ENCODE measurements at places on chromosomes 16 and 17.

DNA sequence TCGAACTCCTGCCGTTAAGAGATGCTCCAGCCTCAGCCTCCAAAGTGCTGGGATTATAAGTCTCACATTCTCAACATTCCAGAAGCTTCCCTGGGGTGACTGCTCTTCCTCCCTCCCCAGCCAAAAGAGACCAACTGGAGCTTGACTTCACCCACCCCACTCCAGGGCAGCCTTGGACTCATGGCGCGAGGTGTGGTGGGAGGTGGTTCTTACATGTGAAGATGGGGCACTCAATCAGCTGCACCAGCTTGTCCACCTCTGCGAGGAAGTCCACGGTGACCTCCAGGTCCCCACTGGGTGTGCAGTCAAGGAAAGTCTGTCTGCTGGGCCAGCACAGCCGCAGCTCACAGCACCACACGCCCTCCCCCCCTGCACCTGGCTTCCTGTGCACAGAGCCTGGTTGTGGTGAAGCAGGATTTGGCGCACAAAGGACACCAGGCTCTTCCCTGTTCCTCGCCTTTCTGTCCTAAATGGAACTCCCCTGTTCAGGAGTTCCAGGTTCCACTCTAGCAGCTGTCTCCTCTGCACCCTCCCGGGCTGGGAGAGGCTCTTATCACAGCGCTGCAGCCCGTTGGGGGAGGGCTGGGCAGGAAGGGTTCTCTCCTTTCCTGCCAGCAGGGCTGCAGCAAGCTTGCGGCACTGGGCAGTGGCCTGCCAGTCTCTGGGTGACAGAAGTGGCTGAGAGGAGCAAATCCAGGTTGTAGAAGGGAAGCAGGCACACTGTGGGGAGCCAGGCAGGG lies 9.6 kb upstream of the MTSS2 start:
- no peak for ATAC-seq

- ATAC-seq, result no peak
Observed at GRCh38 chr17:76011951-76012350, 11.3 kb downstream of the CDK3 start.

- ATAC-seq, result no peak
Observed at GRCh38 chr17:36525113-36525512, 9.6 kb downstream of the MYO19 start.

GRCh38 chr17:64449545-64449944 lies 630 bp downstream of the MILR1 start:
- ATAC-seq, result peak; percentile 70

- no peak for ATAC-seq
Observed at GRCh38 chr16:2076072-2076865, 28.5 kb downstream of the TSC2 start.

DNA sequence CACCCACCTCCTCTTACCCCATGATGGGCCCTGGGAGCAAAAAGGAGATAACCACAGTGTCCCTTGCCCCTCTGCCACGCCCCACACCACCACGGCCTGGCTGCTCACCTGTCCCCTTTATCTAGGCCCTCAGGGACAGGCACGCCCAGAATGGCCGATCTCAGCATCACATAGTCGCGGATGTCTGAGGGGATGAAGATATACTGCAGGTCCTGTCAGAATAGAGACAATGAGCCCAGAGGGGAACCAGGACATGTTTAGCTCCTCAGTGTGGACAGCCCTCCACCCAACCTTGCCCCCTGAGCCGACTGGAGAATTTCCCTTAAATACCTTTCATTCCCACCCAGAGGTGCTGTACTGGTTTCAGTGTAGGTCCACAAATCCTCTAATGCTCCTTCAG lies 15.2 kb downstream of the ST6GALNAC2 start:
- ATAC-seq, result no peak

- ATAC-seq, result peak; percentile 14
Observed at GRCh38 chr16:71895679-71896365, 491 bp downstream of the IST1 start.

GRCh38 chr16:89378947-89379771 lies 111.2 kb downstream of the ANKRD11 start:
- ATAC-seq, result no peak

GRCh38 chr16:85412911-85413520 lies 200.1 kb upstream of the GSE1 start:
- ATAC-seq, result no peak

- ATAC-seq, result peak; percentile 99
Observed at GRCh38 chr16:21277927-21278706, at the start of gene CRYM. Gene CRYM, minus strand, starts transcription at chr16:21278290. Its CDS starts 39 bp downstream, at chr16:21278251.

- peak; percentile 93 for ATAC-seq
Observed at GRCh38 chr16:4461250-4462085, 13.0 kb downstream of the NMRAL1 start.

GRCh38 chr17:38654411-38655398 lies 20.1 kb downstream of the EPOP start:
- ATAC-seq, result peak; percentile 32

DNA sequence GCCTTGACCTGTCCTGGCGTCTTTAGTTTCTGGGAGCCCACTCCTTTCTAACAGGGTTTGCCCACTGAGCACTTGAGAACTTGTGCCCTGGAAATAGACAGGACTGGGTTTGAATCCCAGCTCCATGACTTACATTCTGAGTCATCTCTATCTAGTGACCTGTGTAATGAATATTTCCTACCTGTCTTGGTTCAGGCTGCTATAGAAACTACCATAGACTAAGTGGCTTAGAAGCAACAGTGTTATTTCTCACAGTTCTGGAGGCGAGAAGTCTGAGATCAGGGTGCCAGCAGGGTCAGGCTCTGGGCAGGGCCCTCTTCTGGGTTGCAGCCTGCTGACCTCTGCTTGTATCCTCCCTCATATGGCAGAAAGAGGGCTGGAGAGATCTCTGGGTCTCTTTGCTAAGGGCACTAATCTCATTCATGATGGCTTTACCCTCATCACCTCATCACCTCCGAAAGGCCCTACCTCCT lies 110.7 kb upstream of the DHX40 start:
- no peak for ATAC-seq

GRCh38 chr17:39752241-39752881 lies 14.6 kb downstream of the GRB7 start:
- no peak for ATAC-seq

- no peak for ATAC-seq
Observed at GRCh38 chr17:50908140-50908859, 42.1 kb upstream of the TOB1 start.

- no peak for ATAC-seq
Observed at GRCh38 chr17:44197980-44198720, 1.5 kb downstream of the ATXN7L3 start.

- no peak for ATAC-seq
Observed at GRCh38 chr16:89749637-89750036, 28.3 kb downstream of the ZNF276 start.

- ATAC-seq, result no peak
Observed at GRCh38 chr16:28502290-28502689, 4.3 kb downstream of the IL27 start.

GRCh38 chr17:64778240-64779097 lies 116.4 kb upstream of the SMURF2 start:
- no peak for ATAC-seq

GRCh38 chr17:83012200-83012785 lies 67.1 kb upstream of the METRNL start:
- ATAC-seq, result no peak

DNA sequence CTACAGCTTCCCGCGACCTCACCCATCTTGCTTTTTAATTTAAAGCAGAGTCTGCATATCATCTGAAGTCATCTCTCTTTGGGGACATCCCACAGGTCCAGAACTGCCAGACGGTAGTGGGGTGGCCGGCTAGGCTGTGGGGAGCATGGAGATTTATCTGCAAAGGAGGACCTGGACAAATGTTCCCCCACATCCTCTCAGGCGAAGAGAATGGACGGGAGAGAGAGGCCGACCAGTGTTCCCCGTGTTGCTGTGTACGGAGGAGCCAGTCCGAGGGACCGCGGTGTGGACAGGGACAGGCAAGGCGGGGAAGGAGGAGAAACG lies 665 bp upstream of the MT1M start:
- ATAC-seq, result no peak

DNA sequence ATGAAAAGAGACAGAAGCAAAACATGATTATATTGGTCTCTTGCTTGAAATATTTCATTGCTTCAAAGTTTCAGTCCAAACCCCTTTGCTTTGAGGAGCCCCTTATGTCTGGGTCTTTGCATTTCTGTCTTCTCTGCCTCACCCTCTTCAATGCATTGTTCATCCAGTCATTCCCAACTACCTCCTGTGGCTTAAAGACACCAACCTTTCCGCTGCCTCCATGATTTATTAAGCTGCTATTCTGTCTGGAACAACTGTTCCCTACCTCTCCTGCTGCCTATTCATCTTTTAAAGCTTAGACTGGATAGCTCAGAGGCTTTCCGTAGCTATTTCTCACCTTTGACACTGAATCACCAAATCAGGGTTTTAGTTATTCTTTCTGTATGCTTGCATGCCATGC lies 2.3 kb downstream of the KRTAP3-2 start:
- ATAC-seq, result no peak

GRCh38 chr16:79563921-79564320 lies 36.6 kb downstream of the MAF start:
- ATAC-seq, result no peak

DNA sequence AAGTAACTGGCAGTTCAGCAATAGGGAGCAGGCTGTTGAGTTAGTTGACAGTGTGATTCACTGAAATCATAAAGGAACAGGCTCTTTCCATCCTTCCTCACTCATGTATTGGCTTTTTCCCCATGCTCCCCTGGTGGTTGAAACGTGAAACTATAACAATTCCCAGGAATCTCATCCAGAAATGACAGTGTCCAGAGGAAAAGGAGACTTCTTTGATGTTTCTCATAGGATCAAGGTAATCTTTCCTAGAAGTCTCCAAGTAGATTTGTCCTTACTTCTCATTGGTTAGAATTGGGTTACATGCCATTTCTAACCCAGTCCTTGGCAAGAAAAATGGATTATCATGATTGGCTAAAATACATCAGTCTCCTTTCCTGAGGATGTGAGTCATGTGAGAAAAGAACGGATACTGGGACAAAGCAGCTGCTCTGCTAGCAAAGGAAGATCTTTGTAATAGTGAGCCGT lies 14.4 kb downstream of the TTC19 start:
- peak; percentile 42 for ATAC-seq

DNA sequence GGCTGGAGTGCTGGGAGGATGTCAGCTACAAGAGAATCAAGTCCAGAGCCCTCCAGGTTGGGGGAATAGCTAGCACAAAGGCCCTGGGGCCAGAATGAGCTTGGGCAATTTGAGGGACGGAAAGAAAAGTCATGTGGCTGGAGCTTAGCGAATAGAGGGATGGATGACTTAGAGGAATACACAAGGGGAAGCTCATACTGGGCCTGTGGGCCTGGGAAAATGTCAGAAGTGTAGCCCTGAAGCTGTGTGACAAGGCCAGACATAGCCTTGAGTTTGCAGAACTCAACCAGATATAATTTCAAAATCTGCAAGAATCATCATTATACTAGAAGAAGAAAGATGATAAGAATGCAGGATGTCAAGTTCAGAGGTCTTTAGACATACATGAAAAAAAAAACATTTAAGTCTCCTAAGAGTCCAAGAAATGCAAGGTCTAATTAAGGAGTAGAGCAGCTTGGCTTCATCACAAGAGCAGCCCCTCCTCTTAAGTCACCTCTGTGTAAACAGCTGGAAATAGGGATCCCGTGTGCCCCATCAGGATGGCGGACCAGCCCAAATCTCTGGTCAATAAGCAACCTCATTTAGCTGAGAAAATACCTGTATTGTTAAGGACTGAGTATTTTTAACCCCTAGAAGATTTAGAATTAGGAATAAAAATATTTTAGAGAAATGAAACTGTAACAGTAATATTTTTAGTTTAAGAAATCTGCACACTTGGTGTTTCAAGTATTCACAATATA lies 66.6 kb downstream of the ABCC12 start:
- ATAC-seq, result no peak

DNA sequence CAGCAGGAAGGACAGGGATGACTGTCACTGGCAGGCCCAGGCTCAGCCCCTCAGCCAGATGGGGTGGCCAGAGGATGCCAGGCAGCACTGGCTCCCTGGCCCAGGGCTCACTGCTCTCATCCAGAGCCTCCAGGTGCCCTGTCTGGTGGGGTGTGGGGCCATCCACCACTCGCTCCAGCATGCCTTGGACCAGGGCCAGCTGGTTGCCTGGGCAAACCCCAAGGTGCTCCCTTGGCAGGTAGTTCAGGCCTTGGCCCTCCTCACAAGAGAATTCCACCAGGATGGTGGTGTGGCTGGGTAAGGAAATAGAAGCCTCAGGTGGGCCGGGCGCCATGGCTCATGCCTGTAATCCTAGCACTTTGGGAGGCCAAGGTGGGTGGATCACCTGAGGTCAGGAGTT lies 29.4 kb downstream of the LGALS9 start:
- ATAC-seq, result no peak

- ATAC-seq, result peak; percentile 85
Observed at GRCh38 chr17:66737524-66737923, 97.4 kb upstream of the CACNG5 start.

DNA sequence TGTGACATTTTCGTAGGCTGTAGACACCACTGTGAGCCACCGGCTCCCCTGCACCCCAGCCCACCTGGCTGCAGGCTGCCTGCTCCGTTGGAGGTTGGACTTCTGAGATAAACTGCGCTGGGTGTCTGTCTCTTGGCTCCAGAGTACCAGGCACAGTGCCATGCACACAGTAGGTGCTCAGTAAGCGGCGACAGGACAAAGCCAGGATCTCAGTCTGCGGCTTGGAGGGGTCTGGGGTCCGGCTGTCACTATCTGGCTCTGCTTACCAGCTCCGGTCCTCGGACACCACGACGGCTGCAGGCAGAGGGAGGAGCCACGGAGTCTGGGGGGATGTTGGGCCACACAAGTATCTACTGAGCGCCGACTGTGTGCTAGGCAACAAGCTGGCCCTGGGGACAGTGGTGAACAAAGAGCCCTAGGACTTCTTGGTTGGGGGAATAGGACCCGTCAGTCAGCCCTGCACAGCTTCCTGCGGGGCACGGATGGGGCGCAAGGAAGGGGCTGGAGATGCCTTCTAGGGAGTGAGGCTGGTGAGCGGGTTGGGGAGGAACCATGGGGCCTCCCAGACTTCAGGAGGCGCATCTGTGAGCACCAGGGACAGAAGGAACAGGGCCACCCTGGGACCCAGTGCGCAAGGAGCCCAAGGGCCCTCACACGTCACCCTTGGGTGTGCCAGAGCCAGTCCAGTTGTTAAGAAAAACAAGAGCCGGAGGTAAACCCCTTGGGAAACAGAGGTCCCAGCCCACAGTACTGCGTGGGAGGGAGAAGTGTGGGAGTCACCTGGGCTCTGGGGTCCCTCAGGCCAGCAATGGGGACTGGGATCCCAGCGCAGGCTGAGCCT lies 17.3 kb downstream of the JPH3 start:
- no peak for ATAC-seq

- peak; percentile 12 for ATAC-seq
Observed at GRCh38 chr17:17724307-17725010, 43.2 kb downstream of the RAI1 start.

GRCh38 chr16:56211435-56211981 lies 20.2 kb downstream of the GNAO1 start:
- peak; percentile 95 for ATAC-seq
